ENCODE measurements at places on chromosomes 1 and 21.

DNA sequence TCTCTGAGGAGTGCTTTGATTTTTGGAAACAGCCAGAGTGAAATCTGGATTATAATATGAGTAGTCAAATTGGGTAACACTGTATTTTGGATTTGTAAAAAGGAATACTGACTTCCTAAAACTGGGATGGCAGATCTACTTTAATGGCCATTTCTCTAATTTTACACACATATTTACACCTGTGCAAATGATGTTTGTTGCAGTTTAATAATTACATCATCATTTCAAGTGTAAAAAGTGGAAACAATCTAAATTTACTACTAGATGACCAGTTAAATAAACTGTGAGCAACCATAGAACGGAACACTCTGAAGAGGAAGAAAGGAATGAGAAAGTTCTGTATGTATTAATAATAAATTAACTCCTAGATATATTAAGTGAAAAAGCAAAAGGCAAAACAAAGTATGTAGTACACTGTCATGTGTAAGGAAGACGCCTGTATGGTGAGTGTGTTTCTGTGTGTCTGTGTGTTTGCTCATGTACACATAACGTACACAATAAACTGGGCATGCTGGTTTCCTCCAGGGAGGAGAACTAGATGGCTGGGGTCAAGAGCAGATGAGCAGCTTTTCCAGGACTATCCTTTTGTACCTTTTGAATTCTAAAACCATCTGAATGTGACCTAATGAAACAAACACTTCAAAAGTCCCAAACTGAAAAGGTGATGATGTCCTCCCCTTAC lies 2.9 kb upstream of the RHEX start:
- no peak for DNase-seq

DNA sequence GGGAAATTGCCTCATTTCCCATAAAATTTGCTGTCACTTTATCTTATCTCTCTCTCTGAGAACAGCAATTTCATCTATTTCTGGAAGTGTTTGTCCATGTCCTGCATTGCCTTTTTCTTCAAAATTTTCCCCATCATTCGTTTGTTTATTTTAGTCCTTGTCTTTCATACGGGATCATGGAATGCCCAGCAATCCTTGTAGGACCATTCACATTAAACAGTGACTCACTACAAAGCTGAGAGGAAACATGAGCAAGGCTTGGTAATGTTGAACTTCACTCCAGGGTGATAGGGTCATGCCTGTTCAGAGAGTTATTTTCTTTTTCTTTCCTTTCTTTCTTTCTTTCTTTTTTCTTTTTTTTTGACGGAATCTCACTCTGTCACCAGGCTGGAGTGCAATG lies 32.2 kb upstream of the HNRNPU start:
- DNase-seq = peak; percentile 28

DNA sequence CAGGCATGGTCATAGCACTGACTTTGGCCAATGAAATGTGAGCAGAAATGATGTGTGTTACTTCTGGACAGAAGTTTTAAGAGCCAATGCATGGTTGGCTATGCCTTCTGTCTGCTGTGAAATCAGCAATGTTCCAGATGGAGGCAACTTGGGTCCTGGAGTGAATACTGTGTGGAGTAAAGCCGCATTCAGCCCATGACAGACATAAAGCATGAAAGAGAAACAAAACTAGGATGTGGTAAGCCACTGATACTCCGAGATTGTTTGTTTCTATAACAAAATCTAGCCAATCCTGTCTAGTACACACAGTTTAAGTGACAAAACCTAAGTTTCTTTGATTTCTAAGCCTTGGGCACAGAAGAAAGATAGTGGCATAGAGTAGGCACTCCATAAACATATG lies 47.1 kb upstream of the ARHGAP29 start:
- DNase-seq = no peak

DNA sequence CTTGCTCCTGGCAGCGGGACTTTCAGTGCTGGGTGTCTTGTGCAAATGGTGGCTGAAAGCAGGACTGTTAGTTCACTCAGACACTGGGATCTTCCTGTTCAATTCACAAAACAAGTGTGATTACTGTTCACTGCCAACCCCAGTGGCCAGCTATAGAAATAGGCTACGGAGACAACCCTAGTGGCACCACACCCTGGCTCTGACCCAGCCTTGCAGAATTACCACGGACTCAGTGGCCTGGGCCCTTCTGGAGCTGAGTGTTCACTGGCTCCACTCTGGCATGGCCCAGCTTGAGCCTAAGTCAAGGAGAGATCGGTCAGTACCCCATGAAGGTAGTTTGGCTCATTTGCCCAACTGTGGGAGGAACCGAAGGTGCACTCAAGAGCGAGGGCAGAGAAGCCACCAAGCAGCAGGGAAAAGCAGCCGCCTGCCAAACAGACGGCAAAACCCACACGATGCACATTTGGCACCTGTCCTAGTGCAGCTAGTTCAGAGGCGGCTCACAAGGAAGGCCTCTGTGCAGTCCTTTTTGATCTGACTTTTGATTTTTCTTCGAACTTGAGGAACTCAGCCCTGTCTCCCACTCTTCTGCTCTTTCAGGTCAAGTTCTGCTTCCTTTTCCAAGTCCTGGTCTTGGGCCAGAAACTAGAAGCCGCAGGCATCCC lies 5.9 kb downstream of the KIAA2013 start:
- DNase-seq = no peak

GRCh38 chr1:74481607-74482006 lies 30.8 kb downstream of the LRRC53 start:
- DNase-seq = no peak

DNA sequence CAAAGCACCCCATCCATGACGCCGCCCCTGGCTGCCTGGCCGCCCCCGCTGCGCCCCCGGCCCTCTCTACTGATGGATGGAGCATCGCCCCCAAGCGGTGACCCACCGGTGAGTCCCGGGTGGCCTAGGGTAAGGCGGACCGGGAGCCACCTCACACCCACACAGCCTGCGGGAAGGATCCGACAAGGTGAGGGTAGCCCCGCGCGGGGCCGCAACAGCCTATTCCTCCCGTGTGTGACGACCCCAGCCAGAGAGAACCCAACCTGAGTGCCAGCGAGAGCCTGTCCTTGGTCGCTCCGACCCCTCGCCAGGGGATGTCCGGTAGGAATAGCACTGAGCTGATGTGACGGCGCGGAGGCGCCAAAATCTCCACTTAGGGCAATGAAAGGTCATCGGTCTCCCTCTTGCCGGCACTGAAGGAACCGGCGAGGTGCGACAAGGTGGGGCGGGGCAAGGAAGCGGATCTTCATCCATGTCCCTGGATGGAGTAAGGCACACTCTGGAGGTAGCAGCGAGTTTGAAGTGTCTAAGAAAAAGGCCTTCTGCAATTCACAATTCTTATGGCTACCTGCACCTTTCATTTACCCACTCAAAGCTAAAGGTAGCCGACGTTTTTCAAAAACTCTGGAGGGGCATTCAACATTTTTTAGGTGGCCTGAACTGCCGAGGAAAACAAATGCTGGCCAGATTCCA lies 19.7 kb upstream of the CHIA start:
- no peak for DNase-seq

DNA sequence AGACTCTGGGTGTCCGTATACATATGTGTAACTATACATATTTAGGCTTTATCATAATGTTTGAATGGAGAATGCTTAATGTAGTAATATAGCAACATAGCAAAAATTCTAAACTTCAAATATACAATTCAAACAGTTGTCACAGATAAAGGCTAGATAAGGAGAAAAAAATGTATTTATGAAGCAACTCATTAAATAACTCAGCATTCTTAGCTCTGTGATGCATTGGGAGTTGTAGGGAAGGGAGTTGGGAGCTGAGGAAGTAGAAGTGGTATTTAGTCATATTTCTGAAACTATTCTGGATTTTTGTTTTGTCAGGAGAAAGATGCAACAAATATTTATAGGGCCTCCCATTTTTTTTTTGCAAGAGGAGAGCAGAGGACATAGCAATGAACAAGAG lies 197.8 kb downstream of the PBX1 start:
- no peak for DNase-seq

Data from AG08395 (cell line).